Fibroblast of skin of scalp (primary cell): ENCODE measurements at places on chromosomes 5 and 9.
A peak's percentile ranks its signal among the peaks of the same experiment; 100 is the strongest.

GRCh38 chr9:2704504-2704903 is 12.8 kb upstream of the KCNV2 start:
- DNase-seq, result peak; percentile 13

DNA sequence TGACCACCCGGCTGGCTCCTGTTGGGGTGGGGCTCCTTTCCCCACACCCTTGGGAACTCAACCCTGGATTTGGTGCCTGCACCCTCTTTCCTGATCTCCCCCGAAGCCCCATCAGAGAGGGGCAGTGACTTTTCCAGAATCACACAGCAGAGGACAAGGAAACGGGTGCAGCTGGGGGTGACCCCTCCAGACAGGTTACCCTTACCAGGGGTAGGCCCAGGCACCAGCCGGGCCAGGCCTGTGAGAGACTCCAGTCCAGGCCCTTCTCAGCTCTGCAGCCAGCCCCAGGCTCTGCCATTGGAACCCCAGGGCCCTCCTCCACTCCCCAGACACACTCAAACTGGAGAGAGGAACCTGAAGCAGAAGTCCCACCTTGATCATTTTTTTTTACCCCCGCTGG is 19.0 kb upstream of the PHYHD1 start:
- DNase-seq, result no peak

GRCh38 chr5:157764531-157764930 is 21.0 kb downstream of the LSM11 start:
- DNase-seq, result no peak

GRCh38 chr9:126784401-126784800 is 20.4 kb upstream of the ZBTB43 start:
- DNase-seq, result no peak

DNA sequence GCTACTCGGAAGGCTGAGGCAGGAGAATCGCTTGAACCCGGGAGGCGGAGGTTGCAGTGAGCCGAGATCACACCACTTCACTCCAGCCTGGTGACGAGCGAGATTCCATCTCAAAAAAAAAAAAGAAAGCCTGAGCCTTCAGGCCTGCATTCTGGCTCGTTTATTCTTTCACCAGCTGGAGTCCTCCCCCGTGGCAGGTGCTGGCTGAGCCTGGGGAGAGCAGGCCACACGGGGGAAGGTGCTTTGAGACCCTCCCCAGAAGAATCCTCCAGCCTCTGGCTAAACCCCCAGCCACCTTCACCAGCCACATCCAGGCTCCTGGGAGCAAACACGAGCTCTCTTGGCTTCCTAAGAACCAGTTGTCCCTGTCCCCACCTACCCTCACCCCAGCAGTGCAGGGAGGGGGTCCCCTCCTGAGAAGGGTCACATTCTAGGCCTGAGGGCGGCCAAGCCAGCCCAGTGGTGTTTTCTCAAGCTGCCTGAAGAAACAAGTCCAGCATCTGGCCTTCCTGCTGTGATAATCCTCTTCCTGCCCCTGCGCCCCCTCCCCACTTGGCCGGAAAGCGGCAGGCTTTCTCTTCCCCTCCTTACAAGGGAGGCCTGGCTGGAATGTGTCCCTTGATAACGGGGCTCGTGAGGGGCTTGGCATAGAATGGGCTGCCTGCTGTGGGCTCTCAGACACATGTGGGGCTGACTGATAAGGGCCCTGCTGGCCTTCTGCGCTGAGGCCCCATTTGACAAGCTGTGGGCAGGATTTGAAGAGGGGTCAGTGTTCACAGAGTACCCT is 41.5 kb downstream of the PLPP7 start:
- no peak for DNase-seq

DNA sequence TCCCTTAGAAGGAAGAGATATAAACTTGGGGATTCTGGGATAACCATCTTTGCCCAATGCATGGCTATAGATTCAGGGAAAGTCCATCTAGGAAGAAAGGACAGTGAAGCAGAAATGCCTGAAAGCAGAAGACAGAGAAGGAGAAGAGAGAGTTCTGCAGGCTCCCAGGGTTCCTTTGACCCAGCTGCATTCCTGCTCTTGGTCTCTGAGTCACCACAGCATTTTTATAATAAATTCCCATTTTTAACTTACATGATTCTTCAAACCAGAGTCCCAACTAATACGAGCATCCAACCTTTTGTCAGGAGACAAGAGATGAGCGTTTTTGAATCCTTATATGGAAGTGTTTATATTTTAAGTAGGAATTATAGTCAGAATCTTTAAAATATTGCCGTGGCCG is 12.0 kb upstream of the AOPEP start:
- peak; percentile 17 for DNase-seq

GRCh38 chr5:37198061-37198460 is 51.1 kb downstream of the CPLANE1 start:
- DNase-seq, result no peak

GRCh38 chr5:172901012-172901780 is 58.0 kb upstream of the RPL26L1 start:
- peak; percentile 89 for DNase-seq

DNA sequence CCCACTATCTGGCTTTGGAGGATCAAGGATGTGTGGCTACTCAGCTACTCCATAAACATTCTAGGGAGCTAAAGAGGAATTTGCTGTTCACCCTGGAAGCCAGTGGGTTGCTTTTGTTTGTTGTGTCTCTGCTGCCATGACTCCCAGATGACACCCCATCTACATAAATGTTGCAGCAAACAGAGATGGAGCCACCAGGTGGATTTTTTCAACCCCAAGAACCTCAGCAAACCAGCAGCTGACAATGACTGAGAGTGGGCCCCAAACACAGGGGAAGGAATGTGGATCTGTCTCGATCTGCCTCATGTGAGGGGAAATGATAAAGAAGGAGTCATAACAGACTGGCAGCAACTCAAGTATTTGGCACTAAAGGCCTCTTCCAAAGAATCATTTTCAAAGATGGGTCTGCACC is 132.7 kb upstream of the TNC start:
- DNase-seq, result peak; percentile 89
